Left renal cortex interstitium (tissue), 4 donors: ENCODE measurements at places on chromosomes 1 and 21.

DNA sequence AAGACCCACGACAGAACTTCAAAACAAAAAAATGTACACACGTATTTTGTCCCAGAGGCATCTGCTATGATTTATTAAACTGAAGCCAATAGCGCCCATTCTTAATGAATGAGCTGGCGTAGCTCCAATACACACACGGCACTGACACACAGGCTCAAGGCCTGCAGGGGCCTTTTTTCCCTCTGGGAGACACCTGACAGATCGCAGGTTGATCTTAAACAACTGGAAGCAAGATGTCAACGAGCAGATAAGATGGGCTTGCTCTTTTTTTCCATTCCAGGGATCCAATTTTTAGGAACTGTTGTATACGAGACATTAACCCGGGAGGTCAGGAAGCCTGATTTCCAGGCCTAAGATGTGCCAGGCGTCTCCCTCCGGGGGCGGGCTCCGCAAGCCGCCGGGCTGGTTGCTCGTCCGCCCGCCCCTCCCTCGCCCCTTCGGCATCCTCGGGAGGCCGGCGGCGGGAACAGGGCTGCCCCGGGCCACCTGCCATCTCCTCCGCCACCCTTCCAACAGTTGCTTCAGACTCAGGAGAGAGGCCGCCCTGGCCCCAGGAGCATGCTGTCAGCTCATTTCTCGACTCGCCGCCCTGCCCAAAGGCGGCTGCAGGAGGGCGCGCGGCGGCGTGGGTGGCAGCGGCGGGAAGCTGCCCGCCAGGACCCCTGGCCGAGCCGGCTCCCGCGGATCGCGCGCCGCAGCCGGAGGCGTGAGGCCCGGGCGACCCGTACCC lies 735 bp downstream of the TTC13 start:
- DNase-seq = no peak

- DNase-seq = no peak
These were observed 25.1 kb downstream of the GRHL3 start for GRCh38 chr1:24344090-24344742.

GRCh38 chr21:42878678-42878992 lies 704 bp downstream of the WDR4 start:
- no peak for DNase-seq

- DNase-seq = no peak
These were observed 35.6 kb downstream of the NTPCR start for GRCh38 chr1:232985882-232986526.
